CD4-positive, alpha-beta T cell (primary cell): ENCODE measurements at places on chromosomes 2 and 18.
A peak's percentile ranks its signal among the peaks of the same experiment; 100 is the strongest.

DNA sequence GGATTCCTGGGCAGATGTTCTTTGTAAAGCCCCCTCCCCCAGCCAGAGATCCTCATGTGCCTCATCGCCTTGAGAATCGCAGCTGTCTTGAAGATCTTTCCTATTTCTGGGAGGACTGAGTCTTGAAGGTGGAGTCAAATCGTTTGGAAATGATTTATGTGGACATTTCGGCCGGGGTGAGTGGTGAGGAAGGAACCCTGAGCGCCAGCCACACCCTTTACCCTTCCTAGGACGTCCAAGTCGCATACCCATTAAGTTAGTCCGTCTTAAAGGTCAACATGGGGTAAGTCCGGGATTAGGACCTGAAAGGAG, 84.9 kb upstream of the ZCCHC2 start:
- DNase-seq: no peak

DNA sequence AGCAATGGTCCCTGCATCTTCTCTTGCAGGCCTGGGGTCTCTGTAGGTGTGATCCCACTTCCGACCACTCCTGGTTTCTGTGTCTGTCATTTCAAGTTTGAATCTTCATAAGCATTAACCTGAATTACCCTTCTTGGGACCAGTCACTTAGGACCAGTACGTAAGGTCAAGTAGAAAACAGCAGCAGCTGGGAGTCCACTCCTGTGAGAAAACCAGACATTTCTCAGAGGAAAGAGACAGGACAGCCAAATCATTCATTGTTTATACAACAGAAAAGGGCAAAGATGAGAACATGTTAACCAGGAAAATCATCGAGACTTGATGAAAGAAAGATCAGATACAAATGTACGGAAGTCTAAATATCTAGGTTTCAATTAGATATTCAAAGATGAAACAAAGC, 163.0 kb downstream of the MREG start:
- no peak for DNase-seq

DNA sequence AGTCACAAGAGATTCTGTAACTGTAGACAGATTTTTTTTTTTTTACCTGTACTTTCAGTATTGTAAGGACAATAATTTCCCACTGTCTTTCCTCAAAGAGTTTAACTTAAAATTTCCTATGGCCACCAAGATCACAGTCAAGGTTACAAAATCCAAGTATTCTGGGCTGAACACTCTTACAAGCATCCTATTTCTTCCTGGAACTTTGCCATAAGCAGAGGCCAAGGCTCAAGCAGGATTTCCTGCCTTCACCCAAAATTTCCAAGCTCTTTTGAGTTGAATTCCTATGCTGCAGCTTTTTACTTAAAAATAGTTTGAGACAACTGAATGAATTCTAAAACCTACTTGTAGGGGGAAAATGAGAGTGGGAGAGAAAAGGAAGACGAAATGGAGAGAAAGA, 299.4 kb downstream of the ZNF516 start:
- DNase-seq: no peak

GRCh38 chr2:161036926-161037325, 123.3 kb upstream of the TANK start:
- no peak for DNase-seq

GRCh38 chr18:54829856-54830255, 1.6 kb downstream of the RAB27B start:
- DNase-seq: no peak

- no peak for DNase-seq
Observed at GRCh38 chr18:49968644-49969309, 155.4 kb upstream of the ACAA2 start.

DNA sequence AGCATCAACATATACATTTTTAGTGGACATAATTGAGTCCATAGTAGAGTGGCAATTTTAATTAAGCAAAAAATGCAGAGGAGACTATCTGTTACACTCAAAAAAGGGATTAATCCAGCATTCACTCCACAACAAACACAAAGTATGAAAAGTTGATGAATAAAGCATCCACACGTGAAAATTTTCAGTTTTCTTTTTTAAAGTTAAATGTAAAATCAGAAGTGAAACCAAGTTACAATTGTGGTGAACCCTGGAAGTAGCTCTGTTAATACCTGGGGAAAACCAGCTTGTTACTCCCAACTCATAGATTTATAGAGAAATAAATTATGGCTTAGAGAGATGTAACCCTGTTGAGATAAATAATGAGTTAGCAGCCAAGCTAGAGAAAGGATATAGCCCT, 807.8 kb downstream of the TRIB2 start:
- DNase-seq: no peak

- no peak for DNase-seq
Observed at GRCh38 chr2:150621526-150622213, 134.2 kb upstream of the RND3 start.

- no peak for DNase-seq
Observed at GRCh38 chr2:16791496-16791895, 125.9 kb upstream of the CYRIA start.

DNA sequence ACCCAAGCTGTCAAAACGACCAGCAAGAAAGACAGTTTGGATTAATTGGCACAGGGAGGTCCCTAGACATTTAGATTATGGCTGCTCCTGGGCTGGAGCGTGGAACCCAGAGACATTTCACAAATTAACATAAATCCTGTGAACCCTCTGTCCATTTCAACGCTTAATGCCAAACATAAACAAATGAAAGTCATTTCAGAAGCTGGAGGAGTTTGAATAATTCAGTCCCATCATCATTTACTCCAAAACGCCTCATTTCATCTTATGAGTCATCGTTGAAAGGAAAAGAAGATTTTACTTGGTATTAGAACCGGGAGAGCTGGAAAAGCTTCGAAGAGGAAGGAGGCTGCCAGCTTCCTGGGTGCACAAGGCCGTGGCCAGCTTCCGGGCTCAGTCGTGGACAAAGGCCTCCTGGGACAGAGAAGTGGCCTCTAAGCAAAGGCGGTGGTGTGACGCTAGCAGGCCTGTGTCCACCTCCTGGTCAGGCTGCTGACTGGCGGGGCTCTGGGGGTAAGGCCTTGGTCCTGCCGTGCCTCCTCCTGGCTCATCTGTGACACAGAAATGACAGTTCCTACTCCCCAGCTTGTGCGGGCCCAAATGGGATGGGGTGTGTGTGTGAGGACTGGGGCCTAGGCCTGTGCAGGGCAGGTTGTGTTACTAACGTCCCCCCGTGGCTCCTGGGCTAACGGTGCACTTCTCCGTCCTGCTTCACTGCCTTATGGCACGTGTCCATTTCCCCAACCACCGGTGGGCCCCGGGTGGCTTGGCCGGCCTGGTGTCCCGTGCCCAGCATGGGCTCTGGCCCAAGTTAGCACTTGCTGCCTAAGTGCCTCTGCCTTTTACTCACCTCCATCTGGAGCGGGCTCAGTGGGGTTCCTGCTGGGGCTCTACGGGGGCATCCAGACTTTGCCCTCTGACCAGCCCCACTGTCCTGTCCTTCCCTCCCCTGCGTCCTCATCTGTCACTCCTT, 71.6 kb downstream of the RRM2 start:
- no peak for DNase-seq

DNA sequence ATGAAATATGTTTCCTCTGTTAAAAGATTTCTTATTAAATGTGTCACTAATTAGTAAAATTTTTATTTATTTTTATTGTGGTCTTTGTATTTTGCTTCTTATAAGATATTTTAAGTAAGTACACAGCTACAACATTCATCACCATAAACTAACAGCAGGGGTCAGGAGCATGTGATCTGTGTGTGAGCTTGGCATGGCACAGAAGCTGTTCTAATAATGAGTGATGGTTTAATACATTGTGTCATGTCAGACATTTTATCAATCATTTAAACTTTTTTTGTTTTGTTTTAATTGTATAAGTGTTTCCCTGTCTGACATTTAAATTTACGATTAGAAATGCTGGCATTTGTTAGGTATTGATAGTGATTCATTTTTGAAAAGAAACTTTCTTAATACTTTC, 585.4 kb downstream of the DSC3 start:
- no peak for DNase-seq

GRCh38 chr2:189601043-189601442, 20.5 kb upstream of the SLC40A1 start:
- no peak for DNase-seq

DNA sequence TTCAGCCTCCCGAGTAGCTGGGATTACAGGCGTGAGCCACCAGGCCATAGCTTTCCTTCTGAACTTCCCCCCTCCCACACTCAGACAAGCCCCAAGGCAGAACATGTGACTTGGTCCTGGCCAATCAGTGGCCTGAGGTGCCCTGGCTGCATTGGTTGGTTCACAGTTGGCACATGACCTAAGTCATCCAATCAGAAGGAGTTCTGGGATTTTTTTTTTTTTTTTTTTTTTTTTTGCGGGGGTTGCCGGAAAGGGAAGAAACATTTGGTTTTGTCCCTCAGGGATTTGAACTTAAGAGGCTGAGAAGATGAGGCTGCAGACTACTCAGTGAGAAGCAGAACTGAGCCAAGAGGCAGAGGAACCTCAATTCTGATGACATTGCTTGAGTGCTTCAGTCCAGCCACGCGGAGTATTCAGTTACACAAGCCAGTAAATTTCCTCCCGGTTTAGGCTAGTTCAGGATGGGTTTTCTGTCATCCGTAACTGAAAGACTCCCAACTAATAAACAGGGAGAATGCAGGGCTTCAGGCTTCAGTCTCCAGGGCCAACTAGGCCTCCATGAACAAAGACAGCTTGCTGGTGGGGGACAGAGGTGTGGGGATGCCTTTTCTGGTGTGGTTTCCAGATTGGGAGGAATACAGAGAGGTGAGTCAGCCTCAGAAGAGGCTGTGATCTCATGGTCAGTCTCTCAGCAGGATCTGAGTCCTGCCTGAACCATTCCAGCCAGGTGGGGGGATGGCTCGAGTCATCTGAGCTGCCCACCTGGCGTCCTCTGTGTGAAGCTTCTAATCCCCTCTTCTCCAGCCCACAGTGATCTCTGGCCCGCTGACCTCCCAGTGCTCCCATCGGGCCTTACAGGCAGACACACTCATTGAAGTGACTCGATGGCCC, 9.2 kb downstream of the PTMA start:
- no peak for DNase-seq

DNA sequence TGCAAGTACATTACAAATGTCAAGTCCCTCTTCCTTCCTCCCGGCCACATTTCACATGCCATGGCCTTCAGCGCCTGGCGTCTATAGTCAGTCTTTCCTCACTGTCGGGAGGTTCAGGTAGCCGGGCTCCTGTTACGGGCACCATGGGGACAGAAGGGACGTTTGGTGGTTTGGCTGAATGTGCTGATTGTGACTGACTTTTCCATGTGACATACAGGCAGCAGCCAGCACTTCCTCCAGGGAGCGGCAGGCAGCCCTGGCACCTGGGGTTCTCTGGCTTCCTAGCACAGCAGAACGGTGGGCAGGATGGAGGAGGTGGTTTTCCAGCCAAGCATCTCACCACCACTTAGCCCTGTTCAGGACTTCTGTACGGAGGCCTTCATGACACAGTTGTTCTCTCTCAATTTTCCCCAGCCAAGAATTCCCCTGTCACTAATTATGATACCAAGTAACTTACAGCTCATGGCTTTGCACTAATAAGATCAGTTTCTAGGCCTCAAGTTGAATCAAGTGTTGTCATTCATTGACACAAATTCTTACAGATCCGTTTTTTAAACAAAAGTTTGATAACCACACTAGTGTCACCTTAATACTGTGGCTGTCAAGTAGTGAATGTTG, 83.9 kb upstream of the REV1 start:
- no peak for DNase-seq

- no peak for DNase-seq
Observed at GRCh38 chr2:160901613-160902012, 258.6 kb upstream of the TANK start.

DNA sequence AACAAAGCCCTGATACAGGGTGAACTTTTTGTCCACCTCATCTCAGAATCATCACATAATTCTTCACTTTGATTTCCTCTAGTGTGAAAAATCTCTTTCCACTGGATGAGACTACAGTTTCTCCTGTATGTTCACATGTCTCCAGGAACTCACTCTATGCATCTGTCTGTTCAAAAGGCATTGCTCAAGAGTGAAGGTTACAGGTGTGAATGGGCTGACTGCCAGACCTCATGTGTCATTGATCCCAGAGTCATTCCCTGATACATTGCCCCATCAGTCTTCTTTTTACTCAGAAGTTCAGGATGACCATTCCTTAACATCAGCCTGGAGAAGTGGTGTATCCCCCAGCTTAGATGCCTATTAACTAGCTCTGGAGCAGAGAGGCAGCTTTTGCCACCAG, 4.4 kb upstream of the DSC3 start:
- no peak for DNase-seq

DNA sequence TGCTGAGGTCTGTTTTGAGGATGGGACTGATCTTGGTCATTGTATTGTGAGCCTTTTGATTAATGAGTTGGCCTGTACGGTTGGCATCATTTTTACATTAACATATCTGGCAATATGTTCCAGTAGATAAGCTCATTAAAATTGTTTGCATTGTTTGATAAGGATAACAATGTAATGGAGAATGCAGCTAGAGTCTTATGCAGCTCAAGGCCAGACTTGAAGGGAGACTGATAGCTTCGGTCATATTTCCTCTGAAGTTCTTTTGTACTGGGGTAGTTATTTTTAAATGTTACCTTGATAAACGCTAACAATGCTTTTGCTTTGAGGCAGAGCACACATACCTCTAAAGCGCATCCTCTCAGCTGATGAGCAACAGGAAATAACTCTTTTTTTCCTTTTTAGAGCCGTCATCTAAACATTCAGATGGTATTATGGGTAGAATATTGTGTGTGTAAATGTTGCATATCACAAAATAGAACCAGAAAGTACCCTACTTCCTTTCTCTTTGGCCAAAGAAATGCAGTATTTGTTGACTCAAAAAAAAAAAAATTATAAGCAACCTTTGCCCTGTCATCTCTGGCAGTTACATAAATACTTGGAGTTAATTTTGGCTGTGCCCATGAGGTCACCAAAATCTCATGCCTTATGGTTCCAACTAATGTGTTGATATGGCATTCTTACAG, 1.3 kb downstream of the MAPRE2 start:
- peak; percentile 24 for DNase-seq

- DNase-seq: no peak
Observed at GRCh38 chr2:29582062-29582461, 339.3 kb downstream of the ALK start.

GRCh38 chr2:149070681-149071320, 32.3 kb downstream of the LYPD6B start:
- no peak for DNase-seq

GRCh38 chr2:39145906-39146421, 25.1 kb upstream of the SOS1 start:
- DNase-seq: no peak

DNA sequence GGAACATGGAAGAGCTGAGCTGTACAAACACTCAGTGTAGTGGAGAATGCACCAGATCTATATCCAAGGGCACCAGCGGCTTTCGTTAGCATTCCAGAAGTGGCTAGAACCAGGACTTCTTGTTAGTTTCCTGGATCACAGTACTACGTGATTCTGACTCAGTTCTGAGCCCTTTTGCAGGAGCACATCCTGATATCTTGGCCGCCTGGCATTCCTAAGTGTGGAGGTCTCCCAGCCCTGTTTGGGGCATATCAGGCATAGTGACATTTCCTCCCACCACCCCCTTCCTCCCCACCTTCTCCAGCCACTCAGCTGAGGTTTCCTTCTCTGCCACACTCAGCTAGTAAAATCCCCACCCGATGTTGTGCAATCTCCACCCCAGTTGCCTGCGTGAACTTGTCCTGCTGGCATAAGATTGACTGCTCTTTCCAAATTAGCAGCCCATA, 63.4 kb downstream of the BMP10 start:
- DNase-seq: peak; percentile 61
